ENCODE measurements at places on chromosomes 5 and 9.
A peak's percentile ranks its signal among the peaks of the same experiment; 100 is the strongest.

GRCh38 chr5:21094619-21095018 is 1106.6 kb upstream of the CDH18 start:
- DNase-seq: no peak

DNA sequence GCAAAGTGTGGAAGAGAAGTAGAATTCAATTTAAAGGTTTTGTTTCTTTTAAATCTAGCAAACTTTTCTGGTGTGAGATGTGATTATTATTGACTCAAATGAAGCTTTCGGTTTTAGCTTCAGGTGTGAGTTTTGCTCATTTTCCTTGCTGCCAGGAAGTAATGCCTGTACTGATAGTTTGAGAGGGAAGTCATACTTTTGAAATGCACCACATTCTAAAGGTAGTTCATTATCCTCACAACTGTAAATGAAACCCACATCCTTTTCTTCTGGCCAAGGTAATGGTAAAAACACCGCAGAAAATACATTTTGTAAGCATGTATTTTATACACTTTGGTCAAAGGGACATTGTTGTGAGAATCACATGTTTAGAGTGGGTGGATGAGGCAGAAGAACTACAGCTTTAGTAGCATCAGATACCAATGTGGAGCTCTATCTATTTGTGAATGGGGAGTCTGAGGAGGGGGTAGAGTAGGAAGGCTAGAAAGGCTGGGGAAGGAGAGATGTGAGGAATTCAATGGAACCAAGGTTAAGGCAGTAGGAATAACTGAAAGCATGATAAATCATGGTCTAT is 167.0 kb upstream of the CDKN2B start:
- no peak for DNase-seq

DNA sequence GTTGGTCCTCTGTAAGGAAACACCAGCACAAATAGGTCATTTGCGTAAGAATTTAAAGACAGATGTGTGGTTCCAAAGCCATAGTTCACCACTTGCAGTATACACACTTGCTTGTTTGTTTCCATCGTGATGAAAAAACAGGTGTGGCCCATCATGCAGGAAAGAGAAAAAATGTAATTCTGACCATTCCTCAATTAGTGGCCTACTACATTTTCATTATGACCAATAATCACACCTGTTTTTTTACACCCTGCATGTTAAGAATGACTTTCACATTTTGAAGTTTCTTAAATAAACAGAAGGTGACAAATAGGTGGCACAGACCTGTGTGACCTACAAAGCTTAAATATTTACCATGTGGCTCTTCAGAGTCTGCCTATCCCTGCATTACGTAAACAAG is 2.2 kb upstream of the ICE1 start:
- DNase-seq: no peak

- DNase-seq: peak; percentile 40
Measured at GRCh38 chr5:133945568-133945967, 22.9 kb downstream of the C5orf15 start.

DNA sequence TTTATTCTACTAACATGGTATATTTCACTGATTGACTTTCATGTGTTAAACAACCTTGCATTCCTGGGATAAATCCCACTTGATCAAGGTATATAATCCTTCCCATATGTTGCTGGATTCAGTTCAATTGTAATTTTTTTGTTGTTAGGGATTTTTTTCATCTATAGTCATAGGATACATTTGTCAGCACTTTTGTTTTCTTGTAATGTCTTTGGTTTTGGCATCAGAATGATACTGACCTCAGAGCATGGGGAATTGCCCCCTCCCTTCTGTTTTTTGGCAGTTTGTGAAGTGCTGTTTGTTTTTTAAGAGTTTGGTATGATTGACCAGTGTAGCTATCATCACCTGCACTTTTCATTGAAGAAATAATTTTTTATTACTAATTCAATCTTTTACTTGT is 176.8 kb upstream of the RASEF start:
- peak; percentile 21 for DNase-seq

GRCh38 chr9:30078195-30078594 is 2306.2 kb upstream of the ACO1 start:
- DNase-seq: no peak

DNA sequence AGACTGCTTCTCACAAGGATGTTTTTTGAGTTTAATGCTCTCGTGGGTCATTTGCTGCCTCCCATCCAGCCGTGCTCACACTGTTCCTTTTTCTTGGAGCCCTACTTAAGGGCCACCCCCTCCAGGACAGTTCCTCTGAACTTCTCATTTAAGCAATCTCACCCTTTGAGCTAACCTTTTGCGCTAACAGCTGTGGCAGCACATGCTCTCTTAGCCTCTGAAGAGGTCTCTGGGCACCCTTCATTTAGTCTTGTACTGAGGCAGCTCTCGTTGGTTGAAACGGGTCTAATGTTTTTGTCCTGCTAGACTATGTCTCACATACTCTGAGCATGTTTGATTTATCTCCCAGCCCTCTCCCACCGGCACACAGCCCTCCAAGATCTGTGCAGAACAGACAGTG is 11.8 kb downstream of the ALDH1B1 start:
- DNase-seq: no peak

- no peak for DNase-seq
Measured at GRCh38 chr5:139814704-139815280, 19.2 kb downstream of the PSD2 start.

GRCh38 chr5:148806520-148806931 is 19.9 kb upstream of the ADRB2 start:
- DNase-seq: no peak

DNA sequence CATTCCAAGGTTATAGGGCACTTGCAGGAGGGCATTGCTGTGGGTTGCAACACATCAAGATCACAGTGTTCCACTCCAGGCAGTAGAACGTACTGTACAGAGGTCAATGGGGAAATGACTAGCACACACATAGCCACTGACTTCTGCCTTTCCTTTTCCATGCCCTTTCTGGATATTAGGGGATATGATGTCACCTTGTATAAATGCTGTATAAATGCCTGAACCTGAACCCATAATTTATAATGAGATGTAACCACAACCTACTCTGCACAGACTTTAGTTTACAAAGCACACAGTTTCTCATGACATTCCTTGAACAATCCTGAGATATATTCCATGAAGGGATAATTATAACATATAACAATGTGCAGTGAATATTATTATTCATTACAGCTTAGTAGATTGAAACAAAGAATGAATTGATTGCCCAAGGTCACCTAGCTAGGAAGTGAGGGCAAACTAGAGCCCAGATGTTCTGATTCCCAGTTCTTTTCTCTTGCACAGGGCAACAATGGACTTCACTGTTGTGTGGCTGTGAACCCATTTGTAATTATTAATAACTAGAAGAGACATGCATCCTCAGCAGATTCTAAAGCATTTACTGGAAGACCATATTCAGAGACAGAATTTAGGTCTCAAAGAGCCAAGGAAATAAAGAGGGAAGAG is 5.6 kb upstream of the ABLIM3 start:
- DNase-seq: peak; percentile 56

- DNase-seq: peak; percentile 43
Measured at GRCh38 chr5:157747766-157748700, 4.5 kb downstream of the LSM11 start.

DNA sequence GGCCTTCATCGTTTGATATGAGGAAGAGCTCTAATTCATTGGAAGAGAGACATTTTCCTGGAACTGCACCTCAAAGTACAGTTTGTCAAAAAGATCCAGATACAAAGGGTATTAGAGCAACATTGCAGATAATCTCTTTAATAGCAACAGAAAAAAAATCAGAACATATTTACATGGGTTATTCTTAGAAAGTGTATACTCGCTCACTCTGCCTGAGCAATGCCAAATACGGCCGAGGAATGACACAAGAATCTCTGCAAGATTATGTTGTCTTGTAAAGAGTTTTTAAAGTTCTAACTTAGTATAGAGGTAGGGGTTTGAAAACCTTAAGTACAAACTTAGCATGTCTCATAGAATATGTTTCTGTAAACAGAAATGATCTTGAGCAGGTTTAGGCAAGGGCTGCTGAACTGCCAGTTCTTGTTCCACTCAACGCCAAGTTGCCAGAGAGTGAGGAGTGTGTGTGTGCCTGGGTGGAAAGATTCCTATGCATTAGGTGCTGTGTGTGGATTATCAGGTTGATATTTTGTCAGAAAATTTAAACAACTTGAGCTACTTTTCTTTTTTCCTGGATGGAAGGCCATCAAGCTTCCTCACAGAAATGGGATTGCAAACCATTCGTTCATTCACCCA is 41.8 kb upstream of the ERCC6L2 start:
- DNase-seq: no peak

DNA sequence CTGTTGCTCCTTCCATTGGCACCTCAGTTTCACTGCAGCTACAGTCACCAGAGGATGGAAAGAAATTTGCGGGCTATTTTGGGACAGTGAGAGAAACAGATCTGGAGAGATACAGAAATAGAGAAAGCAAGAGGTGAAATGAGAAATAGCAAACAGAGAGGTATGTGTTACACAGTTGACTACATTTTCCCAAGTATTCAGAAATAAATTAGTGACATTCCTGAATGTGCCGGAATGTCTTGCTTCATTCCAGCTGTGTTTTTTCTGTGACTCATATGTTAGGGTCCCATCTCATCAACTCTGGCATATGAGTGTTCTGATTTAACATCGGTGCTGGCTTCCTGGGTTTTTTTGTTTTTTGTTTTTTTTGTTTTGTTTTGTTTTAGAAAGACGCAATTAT is 63.8 kb upstream of the ZNF462 start:
- peak; percentile 95 for DNase-seq

GRCh38 chr5:179732412-179732917 is at the start of gene MAML1:
MAML1 (plus strand) TSS chr5:179732822; CDS start chr5:179733113, 291 bp downstream.
- peak; percentile 100 for DNase-seq

DNA sequence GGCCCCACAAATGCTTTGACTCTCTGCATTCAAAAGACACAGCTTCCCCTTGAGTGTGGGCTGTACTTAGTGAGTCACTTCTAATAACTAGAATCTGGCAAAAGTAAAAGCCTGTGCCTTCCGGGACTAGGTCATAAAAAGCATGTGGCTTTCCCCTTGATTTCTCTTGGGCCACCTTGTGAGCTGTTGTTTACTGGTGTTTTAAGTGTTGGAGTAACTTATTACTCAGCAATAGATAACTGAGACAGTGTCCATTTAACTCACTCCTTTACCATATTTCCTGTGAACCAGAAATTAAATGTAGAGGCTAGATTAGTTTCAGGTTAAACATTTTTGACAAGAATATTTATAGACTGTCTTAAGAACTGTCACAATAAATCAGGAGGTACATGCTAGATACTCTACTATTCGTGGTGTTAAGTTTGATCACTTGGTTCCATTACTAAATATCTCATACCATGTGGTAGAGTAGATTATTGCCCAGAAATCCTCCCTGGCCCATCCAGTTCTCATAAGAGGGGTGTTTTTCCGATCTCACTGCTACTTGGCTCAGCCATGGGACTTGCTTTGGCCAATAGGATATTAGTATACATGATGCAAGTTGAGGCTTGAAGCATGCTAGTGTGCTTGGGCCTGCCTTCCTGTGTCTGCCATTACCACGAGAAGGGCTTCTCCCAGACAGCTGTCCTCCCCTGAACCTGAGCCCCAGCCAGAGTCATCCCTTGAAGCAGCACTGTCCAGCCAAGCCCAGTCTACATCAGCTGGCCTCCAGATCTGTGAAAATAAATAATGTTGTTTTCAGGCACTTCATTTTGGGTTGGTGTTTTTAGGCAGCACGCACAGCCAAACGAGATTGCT is 10.4 kb upstream of the CMBL start:
- no peak for DNase-seq

GRCh38 chr9:87520172-87520683 is 22.6 kb downstream of the DAPK1 start:
- DNase-seq: no peak

- no peak for DNase-seq
Measured at GRCh38 chr5:38613992-38614836, 57.8 kb upstream of the LIFR start.

- DNase-seq: peak; percentile 50
Measured at GRCh38 chr5:169435506-169436229, 134.7 kb upstream of the SLIT3 start.

DNA sequence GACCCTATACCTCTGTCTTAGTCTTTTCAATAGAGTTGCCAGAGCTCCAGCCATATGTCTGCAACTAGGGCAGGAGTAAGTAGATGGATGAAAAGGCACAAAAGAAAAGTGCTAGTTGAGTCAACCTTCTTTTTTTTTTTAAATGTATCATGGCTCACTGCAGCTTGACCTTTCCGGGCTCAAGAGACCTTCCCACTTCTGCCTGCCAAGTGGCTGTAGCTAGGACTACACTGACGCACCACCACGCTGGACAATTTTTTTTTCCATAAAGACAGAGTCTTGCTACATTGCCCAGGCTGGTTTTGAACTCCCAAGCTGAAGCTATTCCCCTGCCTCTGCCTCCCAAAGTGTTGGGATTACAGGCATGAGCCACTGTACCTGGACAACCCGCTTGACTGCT is 27.3 kb downstream of the FOXE1 start:
- DNase-seq: no peak

DNA sequence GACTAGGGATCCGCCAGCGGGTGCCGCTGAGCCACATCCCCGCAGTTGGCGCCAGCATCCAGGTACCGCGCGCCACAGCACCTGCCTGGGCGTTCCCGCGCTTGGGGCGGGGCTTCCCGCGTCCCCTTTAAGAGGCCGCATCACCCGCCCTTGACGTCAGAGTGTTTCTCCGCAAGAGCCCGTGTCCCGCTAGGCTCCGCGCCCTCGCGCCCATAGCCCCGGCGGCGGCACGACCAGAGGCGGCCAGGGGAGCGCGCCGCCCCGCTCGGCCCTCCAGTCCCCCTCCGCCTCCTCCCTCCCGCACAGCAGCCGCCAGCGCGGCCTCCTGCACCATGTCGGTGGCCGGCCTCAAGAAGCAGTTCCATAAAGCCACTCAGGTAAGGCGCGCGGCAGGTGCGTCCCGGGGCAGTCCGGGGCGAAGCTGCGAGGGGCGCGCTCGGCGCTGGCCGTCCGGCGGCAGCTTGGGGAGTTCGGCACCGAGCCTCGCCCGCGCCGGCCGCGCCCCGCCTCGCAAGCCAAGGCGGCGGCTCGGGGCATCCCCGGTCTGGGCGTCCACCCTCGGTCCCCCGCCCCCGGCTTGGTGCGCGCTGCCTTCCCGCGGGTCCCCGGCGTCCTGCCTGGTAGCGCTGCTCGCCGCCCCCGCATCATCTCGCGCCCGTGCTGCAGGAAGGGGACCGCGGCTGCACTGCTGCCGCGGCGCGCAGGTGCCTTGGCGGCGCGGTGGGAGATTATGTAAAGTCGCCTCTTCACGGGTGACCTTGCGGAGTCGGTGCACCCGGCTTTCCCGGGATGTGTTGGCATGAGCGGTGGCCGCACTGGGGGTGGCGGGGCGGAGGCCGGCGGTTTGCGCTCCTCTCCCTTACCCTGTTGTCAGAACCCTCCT is at the start of gene SH3GL2:
Gene SH3GL2, plus strand, starts transcription at position 156 of the 883 bp plus-strand sequence.
- peak; percentile 12 for DNase-seq

DNA sequence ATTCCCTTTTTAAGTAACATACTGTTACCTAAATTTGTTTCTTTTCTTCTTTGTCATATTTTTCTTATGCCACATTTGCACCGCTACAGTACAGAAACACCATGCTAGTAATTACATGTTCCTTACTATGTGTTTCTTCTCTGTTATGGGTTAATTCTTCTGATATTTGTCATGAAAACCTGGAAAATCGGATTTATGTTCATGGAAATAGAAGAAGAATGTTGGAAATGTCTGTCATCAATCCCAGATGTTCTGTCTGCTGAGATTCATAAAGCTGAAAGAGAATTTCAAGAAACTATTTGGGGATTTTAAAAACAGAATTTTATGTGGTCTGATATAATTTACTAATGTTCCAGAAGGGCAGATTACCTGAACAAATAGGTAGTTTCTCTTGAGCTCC is 305.2 kb upstream of the NREP start:
- DNase-seq: no peak

GRCh38 chr9:38768351-38768761 is 48.4 kb upstream of the FAM240B start:
- no peak for DNase-seq

- peak; percentile 61 for DNase-seq
Measured at GRCh38 chr9:79129865-79130480, 441.8 kb upstream of the TLE4 start.

GRCh38 chr9:74653410-74654080 is 156.4 kb downstream of the RORB start:
- DNase-seq: no peak
